Right renal pelvis (tissue), 4 donors: ENCODE measurements at places on chromosomes 16 and 17. TPM values are rescaled to one million over a fixed set of nuclear protein-coding genes. Genes with fewer than 3 reads are reported as not detected.
A peak's percentile ranks its signal among the peaks of the same experiment; 100 is the strongest.

GRCh38 chr17:22463110-22463850 lies 771.0 kb downstream of the KCNJ18 start:
- no peak for DNase-seq

The TPSB2 gene
- not detected for polyA plus RNA-seq

GRCh38 chr16:56589141-56590039 lies at the start of gene MT3:
Gene MT3 (plus strand): TSS chr16:56589528. CDS start chr16:56589591, 63 bp downstream.
- no peak for DNase-seq

GRCh38 chr16:64983963-64984362 lies 137.9 kb downstream of the CDH11 start:
- DNase-seq = peak; percentile 28

The CACNG5 gene
- polyA plus RNA-seq = 3.1 TPM

DNA sequence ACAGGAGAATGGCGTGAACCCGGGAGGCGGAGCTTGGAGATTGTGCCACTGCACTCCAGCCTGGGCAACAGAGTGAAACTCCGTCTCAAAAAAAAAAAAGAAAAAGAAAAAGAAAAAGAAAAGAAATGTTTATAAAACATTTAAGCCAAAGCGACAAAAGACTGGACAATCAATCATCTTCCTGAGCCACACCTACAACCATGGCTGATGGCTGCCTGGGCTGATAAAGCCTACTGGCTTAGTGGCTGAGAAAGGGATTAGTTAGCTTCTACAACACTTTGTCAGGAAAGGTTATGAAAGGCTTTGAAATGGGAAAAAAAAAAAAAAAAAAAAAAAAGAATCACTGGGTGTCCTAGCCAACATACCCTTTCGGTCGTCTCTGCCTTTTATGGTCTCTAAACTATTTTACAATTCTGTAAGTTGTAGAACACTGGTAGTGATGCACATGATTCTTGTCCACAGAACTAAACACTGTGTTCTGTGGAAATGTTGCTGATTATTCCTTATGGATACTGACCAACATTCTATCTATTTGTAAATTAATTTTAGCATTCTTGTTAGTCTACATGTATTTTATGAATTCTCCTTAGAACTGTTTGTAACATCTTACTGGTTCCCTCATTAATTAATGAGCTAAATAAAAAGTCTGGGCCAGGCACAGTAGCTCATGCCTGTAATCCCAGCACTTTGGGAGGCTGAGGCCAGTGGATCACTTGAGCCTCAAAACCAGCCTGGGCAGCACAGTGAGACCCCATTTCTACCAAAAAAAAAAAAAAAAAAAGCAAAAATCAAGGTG lies 45.5 kb downstream of the ZZEF1 start:
- no peak for DNase-seq

- DNase-seq = no peak
Measured at GRCh38 chr17:29376667-29377270, 13.4 kb upstream of the TAOK1 start.

The KRTAP4-3 gene
- not detected for polyA plus RNA-seq

- DNase-seq = no peak
Measured at GRCh38 chr16:63945806-63946205, 1176.1 kb downstream of the CDH11 start.
